Skeletal muscle tissue (tissue), 5 donors: ENCODE measurements at places on chromosomes 2 and 18. TPM values are rescaled to one million over a fixed set of nuclear protein-coding genes. Genes with fewer than 3 reads are reported as not detected.

HOXD12 gene
- total RNA-seq = not detected

PLCL1 gene
- 12.5 TPM for total RNA-seq

ALK gene
- 0.52 TPM for total RNA-seq

CYS1 gene
- 4.7 TPM for total RNA-seq

EVX2 gene
- total RNA-seq = under 0.01 TPM

SPRED2 gene
- total RNA-seq = 7.8 TPM

SAG gene
- not detected for total RNA-seq

PCARE gene
- under 0.01 TPM for total RNA-seq

C2orf81 gene
- total RNA-seq = 0.52 TPM
